Activated CD8-positive, alpha-beta memory T cell treated with anti-CD3 and anti-CD28 coated beads for 1 hour (primary cell): ENCODE measurements at places on chromosomes 3 and 15.

DNA sequence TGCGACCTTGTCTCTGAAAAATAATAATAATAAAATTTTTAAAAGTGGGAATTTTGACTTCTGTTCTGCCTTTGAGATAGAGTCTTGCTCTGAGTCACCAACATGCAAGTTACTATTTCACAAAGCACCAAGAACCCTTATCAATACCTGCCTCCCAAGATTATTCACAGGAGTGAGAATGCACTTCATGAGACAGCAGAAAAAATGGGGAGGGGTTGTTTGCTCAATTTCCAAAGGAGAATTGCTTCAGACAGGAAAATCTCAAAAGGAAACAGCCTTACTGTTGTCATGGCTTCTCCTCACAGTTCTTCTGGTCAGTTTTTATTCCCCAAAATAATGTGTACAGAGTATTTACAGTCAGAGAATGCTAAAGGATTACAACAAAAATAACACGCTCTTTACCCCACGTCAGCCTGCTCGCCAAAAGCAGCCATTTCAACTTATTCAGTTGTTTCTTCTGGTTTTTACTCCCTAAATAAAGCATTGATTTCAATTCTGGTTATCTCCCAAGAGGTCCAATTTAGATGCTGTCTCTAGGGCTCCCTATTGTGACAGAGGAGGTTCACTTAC, 89.0 kb downstream of the PPCDC start:
- no peak for DNase-seq

DNA sequence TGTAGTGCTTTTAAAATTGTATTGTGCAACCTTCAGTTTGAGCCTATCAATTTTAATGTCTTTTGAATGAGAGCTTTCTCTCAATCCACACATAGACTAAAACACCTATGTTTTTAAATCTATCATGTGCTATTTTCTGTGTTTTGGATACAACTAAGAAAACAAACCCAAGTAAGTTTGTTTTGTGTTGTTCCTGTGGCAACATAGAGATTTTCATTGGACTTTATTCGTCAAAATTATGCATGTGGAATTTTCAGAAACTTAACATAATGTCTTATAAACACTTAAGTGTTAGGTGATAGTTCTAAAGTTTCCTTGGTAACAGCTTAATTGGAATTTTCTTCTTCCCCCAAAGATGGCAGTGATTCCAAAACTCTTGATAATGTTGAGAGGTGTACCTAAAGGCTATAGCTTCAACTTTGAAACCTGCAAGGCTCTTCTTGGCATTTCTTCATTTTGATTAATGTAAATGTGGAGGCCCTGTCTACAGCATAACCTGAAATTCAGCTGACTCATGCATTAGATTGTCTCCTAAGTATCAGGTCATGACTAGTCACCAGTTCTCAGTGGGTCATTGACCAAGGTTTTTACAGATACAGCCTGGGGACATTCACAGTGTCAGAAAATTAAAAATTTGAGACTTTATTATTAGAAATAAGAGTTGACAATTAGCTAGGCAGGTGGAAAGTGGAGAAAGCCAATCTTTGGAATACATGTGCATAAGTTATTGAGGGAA, 44.4 kb downstream of the COL6A5 start:
- no peak for DNase-seq

DNA sequence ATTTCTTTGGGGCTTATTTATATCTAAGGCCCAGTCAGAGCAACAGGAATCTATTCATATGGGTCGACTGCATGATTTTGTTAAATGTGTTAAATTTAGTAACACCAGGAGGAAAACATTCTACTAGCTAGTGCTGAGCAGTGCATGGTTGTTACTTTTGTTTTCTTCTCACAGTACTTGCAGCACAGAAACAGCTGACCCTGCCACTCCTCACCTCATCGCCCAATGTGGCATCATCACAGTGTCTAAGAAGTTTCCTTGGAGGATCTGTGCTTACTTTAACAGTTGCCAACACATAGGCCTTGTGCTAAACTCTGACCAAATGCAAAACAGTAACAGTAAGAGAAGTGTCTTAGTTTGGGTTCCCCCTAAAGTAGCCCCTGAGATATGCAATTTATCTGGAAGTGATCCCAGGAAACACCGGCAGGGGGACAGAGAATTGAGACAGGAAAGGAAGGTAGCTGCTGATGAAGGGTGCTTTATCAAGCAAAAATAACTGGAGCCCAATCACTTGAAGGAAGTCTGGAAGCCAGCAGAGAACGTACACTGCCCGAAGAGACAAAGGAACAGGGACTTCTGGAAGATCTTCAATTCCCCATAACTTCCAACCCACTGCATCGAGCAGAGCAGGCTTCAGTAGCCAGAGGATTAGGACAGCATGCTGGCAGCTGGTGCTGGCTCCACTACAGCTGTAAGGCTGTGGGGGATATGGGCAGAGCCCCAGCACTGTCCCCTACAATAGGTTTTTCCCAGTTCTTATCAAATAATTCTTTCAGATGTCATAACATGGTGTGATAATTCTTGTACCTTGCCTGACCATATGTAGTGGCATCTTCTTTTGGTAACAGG, 36.0 kb upstream of the ULK4 start:
- no peak for DNase-seq

DNA sequence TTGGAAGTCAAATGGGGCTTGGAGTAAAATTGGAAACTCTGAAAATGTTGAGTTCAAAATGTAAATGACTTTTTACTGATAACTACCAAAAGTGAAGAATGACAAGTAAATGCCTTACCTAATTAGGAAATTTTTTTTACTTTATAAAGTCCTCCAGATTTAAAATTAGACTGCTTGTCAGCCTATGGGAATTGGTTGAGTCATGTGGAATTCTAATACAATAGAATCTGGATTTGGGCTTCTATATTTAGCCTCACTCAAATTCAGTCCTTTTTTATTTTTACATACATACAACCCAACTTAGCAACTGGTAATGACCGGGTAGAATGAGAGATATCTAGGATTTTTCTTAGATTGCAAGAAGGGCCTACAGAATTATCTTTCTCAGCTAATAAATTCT, 158.9 kb upstream of the CADPS start:
- no peak for DNase-seq

- no peak for DNase-seq
These were observed 223.6 kb upstream of the PDZRN3 start for GRCh38 chr3:73848173-73848906.

DNA sequence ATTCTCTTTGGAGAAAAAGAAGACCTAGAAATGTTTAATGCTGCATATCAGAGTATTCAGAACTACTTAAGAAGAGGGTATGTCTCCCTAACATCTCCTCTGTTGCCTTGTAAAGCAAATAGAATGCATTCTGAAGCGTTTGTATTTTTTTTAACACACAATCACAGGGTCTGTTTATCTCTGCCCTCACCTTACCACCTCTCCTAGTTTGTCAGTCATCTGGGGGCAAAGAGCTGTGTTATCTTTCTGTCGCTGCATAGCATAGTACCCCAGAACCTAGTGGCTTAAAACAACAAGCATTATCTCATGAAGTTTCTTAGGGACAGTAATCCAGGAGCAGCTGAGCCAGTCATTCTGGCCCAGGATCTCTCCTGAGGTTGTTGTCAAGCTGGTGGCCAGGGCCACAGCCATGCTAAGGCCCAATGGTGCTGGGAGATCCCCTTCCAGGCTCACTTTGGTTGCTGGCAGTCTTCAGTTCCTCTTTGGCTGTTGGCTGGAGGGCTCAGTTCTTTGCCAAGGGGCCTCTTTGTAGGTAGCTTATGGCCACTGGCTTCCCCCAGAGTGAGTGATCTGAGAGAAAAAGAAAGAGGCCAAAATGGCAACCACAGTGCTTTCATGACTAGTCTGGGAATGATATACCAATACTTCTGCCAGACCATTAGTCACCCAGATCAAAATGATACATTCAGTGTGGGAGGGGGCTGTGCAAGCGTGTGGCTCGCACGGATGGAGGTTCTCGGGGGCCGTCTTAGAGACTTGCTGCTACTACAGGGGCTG, 17.8 kb downstream of the EDEM1 start:
- no peak for DNase-seq

DNA sequence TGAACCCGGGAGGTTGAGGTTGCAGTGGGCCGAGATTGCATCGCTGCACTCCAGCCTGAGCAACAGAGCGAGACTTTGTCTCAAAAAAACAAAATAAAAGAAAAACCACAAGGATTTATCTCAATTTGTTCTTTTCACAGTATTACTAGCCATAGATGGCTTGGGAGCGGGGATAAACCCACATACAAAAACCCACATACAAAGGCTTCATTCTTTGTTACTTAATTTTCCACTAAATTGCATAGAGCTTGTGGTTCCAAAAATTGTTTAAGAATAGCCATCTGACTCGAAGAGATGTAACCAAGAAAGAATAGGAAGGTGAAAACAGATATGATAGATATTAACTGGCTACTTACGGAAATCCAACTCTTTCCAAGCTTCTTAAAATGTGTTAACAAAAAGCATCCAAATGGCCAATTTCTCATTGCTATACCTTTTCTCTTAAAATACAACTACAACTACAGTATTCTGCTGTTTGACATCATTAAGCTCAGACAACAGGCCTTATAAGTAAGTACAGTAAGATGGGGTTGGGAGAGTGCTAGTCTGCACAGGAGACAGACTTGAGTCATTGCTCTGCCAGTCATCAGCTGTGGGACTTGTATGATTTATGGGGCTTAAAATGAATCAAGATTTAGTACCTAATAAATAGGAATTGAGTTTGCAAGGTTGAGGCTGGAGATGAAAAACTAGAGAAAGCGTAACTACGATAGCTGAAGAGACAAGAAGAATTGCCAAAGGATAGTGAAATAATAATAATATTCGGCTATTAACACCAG, 96.6 kb upstream of the PLXND1 start:
- DNase-seq = no peak

- no peak for DNase-seq
These were observed 733.0 kb downstream of the ZPLD1 start for GRCh38 chr3:103167850-103168249.

DNA sequence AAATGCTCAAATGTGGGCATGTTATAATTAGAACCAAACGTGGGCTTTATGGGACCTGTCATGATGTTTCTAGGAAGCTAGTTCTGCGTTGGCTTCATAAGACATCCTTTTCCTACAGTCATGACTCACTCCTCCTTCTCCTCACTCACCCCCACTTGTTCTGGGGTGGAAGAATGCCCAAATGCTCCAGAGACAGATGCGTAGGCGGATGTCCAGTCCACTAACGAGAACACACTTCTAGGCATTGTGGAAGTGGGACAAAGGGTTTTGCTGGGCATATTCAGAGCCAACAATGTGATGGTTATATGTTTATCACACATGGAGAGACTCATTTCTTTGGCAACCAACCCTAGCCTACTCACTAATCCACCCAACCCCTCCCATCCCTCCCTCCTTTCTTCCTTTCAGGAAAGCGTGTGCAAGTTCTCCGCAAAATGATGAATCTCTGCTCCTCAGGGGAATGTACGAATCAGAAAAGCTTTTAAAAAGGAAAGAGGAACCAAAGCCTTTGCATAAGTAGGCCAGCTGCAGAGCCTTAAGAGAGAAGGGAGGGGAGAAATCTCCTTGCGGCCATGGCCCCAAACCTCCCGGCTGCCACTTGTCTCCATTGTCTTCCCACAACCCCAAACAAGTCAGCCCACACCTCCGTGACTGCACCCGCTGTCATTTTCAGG, 123.0 kb upstream of the SPRED1 start:
- no peak for DNase-seq

GRCh38 chr15:63299943-63300575, 22.7 kb downstream of the APH1B start:
- DNase-seq = no peak

GRCh38 chr3:8593021-8593827, 51.4 kb downstream of the SSUH2 start:
- no peak for DNase-seq

DNA sequence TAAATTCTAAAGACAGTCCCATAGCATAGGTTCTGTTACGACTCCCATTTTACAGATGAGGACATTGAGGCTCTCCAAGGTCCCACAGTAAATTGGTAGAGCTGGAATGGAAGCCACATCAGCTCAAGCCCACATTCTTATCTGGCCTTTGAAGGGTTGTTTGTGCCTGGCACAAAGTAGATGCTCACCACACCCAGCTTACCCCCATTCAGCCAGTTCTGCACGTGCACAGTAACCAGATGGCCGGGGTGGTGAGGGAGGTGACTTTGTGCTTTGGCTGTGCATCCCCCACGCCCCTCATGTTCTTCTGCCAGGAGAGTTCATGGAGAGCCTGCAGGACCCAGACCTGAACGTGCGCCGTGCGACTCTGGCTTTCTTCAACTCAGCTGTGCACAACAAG, 16.2 kb downstream of the RPL32 start:
- no peak for DNase-seq

DNA sequence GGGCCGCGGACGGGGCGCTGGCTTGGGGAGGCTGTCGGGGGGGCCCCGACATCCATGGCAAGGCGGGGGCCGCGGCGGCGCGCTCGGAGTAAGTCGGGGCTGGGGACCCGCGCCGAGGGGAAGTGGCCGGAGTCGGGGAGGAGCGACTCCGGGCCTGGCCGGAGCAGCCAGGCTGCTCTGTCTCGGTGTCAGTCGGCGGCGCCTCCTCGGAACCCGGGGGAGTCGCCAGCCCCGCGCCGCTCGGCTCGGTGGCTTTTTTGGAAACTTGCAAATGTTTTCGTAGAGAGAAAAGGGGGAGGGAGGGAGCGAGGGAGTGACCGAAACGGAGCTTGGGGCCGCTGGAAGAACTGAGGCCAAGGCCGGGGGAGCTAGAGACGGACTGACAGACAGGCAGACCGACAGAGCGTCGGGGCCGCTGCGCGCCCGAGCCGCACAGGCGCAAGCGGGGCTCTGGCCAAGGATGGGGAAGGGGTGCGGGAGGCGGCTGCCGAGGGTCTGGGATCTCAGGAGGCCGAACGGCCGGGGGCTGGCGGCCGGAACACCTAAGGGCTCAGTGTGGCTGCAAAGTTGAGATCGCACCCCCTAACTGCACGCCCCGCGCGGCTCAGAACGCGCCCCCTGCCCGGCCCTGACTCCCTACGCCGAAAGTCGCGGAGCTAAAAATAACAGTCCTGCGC, 5.0 kb downstream of the PTH1R start:
- no peak for DNase-seq

GRCh38 chr15:35602836-35603235, 56.9 kb upstream of the DPH6 start:
- DNase-seq = no peak

DNA sequence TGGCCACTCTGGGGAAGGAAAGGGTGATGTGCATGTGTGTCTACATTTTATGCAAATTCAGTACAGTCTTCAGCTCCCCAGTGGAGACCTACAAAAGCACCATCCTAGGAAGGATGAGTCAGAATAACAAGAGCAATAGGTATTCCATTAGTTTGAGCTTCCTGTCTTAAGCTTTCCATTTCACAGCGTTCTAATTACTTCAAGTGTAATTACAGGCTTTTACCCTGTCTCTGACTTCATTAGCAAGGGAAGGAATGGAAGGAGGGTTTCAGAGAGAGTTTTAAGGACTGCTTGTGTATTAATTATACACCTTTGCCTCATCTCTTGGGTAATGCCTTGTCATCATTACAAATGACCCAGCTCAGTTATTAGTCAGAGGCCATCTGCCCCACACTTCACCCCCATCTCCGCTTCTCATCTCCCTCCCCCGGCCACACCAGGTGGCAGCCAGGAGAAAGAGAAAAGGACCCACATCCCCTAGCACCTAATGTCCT, 202.8 kb upstream of the MRPL3 start:
- no peak for DNase-seq

- no peak for DNase-seq
These were observed 763 bp downstream of the GOLGB1 start for GRCh38 chr3:121748680-121749275.

- no peak for DNase-seq
These were observed 7.4 kb upstream of the IQSEC1 start for GRCh38 chr3:13080591-13080990.
